Coronary artery (tissue), 2 donors: ENCODE measurements at places on chromosomes 3 and 15.
A peak's percentile ranks its signal among the peaks of the same experiment; 100 is the strongest.

DNA sequence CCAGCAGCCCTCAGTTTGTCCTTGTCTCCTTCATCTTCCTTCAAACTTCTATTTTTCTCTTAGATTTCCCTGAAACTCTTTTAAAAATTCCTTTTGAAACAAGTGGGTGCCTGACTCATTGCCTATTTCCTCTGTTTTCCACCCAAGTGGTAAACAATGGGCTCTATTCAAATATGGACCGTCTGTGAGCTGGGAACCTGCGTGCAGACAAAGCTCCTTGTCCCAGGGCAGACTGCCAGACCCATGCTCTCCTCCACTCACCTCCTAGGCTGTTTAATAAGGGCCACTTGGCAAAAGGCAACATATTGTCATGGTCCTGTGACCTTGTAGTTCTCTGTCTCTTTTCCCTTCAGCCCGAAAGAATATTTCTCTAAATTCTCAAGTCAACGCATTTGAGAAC is 332.7 kb upstream of the THBS1 start:
- no peak for DNase-seq

DNA sequence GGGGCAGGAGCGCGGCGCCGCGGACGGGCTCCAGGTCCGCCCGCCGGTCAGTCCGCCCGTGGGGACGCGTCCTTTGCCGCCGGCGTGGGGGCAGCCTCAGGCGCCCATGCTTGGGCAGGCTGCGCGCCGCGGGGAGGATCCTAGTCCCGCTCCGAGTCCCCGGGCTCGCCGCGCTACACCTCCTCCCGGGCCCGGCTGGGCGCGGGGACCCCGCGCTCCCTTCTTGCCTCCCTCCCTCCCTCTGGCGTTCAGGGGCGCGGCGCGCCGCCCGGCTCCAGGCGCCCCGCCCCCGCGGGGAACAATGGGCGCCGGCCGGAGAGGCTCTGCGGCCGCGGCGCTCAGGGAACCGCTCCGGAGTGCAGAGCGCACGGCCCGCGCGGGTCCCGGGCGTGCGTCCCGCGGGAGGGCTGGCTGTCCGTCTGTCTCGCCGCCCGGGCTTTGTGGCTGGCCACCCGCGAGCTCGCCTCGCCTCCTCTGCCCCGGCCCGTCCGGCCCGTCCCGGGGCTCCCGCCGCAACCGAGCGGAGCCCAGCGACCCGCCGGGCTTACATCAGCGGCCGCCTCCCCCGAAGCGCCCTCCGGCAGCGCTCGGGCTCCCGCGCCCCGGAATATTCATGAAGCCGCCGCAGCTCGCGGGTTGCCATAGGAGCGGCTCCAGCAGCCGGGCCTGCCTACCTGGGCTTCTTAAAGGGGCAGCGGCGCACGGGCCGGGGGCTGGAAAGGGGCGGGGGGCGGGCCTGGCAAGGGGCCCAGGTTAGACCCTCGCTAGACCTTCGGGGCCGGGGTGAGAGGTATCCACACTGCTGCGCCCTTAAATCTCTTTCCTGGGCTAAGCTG is at the start of gene HCN4:
Gene HCN4 (minus strand): TSS at position 658 of the 836 bp plus-strand sequence. CDS start 688 bp downstream, outside the sequence.
- DNase-seq, result no peak

GRCh38 chr15:63815796-63816533 is 17.8 kb downstream of the HERC1 start:
- DNase-seq, result no peak

DNA sequence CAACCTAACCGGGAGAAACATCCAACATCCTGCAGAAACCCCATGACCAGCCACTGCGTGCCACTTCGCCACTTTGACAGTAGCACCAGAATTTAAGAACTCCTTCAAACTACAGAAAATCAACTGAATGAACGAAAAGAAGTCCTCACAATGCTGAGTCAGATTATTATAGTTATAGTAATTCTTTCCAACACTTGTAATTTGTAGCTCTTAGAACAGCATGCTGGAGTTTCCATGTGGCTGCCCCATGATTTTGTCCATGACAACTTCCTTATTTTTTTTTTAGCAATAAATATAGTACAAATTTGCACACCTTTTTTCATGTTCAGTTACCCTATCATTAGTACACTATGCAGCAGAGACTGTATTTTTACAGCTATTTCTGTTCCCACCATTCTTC is 26.1 kb upstream of the SSR3 start:
- no peak for DNase-seq

DNA sequence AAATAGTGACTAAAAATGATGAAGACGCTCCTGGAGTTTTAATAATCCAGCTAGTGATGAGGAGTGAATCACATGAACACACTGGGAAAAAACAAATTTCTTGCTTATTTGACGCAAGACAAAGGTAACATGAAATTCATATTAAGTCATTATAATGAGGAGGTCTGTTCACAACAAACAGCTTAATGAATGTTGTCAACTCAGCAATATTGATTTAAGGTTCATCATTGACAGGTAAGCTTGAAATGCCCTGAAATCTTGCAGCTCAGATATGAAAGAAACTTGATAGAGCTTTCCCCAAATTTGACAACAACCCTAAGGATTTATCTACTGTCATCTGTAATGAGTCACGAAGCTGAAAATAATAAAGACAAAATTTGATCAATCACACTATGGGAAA is 108.1 kb upstream of the SELENOK start:
- no peak for DNase-seq

DNA sequence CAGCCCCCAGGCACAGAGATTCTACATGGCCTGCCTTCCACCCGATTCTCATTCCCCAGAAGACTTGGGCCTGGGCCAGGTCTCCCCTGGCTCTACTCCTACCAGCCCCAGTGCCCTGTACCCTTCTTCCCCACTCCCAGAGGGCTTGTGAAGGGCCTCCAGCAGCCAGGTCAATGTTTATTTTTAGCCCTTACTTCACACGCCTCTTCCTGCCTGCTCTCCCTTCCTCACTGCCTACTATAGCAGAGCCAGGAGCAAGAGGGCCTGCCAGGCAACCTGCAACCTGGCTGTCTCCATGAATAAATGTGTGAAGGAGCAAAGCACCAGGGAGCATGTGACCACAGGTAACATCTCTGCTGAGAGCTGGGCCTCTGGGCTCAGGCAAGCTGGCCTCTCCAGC is 26.4 kb upstream of the APEH start:
- DNase-seq, result no peak

DNA sequence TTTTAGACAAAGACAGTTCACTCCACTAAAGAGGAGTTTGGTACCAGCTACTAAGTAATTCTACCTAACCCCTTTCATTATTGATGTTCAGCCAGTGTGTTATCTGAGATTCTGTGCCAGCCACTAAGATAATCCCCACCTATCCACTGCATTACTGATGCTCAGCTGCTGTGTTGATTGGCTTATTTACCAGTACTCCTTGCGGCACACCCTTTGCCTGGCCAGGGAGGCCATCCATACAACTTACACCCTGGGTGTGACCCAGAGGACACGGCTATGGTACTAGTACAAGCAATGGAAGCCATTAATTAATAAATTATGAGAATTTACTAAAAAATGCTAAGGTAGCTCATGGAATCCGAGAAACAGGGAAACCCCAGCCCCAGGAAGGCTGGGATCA is 290.7 kb upstream of the CTNNB1 start:
- DNase-seq, result peak; percentile 26

DNA sequence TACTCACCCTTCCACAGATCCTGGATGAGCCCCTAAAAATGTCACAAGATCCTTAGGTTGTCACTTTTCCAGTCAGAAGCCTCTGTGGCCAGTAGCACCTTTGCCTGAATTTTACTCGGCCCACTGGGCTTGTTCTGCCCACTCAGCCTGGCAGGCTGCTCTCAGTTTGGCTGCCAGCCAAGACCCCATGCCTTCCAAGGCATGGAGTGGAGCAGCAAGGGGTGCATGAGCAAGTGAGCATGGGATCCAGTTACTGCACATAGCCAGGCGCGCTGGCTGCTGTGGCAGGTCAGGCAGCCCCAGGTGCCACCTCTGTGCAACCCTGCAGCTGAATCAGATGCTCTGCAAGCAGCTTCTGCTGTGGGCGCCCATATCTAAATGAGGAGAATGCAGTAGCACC is 79.3 kb downstream of the CGGBP1 start:
- no peak for DNase-seq

- DNase-seq, result no peak
Measured at GRCh38 chr3:71273453-71273852, 310.1 kb downstream of the FOXP1 start.

- DNase-seq, result no peak
Measured at GRCh38 chr3:53571264-53571663, 76.9 kb downstream of the CACNA1D start.

- DNase-seq, result no peak
Measured at GRCh38 chr3:118181274-118181673, 853.4 kb downstream of the IGSF11 start.

DNA sequence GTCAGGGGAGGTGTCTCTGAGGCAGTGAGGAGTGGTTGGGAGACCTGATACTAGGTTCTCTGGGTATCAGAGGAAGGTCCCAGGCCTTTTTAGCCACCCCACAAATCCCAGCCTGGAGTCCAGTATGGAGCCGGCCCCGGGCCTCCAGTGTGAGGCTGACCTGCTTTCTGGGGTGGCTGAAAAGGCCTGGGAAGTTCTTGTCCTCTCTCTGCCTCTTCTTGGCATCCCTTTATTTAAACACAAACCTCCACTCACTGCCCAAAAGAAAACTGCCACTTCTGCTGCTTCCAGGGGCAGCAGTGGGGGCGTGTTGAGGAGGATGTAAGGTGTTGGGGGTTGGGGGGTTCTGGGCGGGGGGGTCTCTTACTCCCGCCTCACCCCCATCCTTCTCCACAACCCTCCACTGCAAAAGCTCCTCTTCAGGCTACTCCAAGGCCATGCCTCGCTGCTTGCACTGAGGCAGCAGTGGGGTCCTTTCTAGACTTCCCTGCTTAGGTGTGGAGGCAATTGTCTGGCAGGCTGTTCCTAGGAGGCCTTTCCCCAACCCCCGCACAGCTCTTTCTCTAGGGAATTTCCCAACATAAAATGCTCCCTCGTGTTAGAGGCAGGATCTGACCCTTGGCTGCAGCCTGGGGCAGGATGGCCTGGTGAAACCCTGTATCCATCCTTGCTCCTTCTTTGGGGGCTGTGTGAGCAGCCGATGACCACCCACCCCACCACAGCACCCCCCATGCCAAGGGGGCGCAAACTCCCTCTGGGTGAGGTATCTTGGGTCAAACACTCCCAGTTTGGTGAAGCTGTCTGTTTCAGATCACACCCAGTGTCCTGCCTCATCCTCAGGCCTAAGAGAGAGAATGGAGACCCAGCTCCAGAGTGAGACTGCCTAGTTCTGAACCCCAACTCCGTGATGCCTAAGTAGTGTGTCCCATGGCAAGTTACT is 12.1 kb upstream of the RAD18 start:
- no peak for DNase-seq

GRCh38 chr15:48856942-48857341 is 21.0 kb upstream of the EID1 start:
- DNase-seq, result no peak

- no peak for DNase-seq
Measured at GRCh38 chr15:79467865-79468586, 35.9 kb downstream of the MINAR1 start.

- no peak for DNase-seq
Measured at GRCh38 chr3:62700357-62700756, 174.9 kb downstream of the CADPS start.

DNA sequence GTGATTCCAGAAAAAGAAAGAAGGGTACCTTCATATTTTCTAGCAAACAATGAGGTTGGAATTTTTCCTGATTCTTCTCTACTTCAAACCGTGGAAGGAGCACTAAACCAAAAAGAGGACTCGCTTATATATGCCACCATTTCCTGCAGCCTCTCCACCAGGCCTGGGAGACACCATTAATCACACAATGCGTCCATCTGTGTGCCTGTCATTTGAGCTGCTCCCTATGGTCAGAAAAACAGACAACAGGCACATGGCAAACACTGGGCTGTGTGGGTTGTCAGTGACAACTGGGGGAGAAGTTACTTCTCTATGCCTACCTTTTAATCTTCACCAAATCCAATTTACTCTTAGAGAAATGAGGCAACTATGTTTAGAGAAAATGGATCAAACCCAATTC is 71.9 kb downstream of the NR2F2 start:
- no peak for DNase-seq

GRCh38 chr3:25025236-25025635 is 402.8 kb upstream of the RARB start:
- DNase-seq, result no peak

DNA sequence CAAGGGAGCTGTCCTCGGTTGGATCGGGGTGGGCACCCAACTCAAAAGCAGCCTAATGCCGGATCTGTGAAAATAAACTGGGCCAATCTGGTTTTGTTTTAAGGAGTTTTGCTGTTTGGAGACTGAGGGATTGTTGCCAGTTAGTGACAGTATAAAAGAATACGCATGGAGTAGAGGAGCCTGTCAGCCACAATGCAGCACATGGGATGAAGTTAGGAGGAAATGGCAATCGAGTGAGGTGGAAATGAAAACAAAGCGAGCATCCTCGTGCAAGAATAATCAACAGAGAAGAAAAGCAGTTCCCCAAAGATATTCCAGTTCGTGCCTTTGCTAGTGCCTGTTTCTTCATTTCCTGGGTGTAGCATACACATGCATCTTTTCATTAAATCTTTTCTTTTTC is 108.4 kb upstream of the RORA start:
- DNase-seq, result no peak

GRCh38 chr15:39180483-39180933 is 400.4 kb upstream of the THBS1 start:
- no peak for DNase-seq

GRCh38 chr15:67150023-67150860 is 84.8 kb downstream of the SMAD3 start:
- DNase-seq, result peak; percentile 88

DNA sequence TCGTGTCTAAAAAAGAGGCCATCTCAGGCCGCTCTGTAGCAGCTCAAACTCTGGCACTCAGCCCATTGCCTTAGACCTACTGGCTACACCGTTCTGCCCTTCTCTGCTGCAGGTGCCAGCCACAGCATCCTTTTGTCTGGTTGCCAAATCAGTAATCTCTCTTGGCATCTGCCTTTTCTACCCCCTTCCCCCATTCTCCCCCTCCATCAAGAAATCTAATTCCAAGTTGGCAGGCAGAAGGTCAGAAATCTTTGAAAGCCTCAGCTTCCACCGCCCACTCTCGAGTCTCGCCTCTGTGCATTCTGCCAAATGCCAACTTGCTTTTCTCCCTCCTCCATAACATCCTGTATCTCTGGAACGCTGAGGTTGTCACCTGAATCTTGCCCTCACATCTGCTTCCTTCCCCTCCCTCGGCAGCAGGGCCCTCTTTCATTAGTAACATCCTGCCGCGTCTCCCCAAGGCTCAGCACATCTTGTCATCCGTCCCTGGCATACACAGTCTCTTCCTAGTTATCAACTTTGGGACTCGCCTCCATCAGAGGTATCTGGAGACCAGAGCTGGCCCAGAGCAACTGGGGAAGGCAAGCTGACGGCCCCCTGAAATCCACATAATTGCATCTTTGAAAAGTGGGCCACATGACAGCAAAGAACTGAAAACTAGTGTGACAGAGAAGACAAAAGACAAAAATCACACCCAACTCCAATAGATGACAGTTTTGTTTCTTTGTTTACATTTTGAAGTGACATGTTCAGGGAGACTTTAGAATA is 312.0 kb upstream of the CCDC54 start:
- DNase-seq, result no peak

- DNase-seq, result no peak
Measured at GRCh38 chr3:24503616-24504113, 9.0 kb upstream of the THRB start.

GRCh38 chr15:70356919-70357318 is 259.2 kb upstream of the TLE3 start:
- peak; percentile 58 for DNase-seq
